ENCODE measurements at places on chromosomes 6 and 20.

GRCh38 chr6:147808640-147809039 is 300.1 kb downstream of the SAMD5 start:
- no peak for DNase-seq

- DNase-seq = no peak
Observed at GRCh38 chr6:110114004-110114403, 65.5 kb downstream of the WASF1 start.

- no peak for DNase-seq
Observed at GRCh38 chr6:136344420-136344819, 54.8 kb upstream of the BCLAF1 start.

GRCh38 chr6:132819405-132820161 is 5.2 kb downstream of the RPS12 start:
- no peak for DNase-seq

DNA sequence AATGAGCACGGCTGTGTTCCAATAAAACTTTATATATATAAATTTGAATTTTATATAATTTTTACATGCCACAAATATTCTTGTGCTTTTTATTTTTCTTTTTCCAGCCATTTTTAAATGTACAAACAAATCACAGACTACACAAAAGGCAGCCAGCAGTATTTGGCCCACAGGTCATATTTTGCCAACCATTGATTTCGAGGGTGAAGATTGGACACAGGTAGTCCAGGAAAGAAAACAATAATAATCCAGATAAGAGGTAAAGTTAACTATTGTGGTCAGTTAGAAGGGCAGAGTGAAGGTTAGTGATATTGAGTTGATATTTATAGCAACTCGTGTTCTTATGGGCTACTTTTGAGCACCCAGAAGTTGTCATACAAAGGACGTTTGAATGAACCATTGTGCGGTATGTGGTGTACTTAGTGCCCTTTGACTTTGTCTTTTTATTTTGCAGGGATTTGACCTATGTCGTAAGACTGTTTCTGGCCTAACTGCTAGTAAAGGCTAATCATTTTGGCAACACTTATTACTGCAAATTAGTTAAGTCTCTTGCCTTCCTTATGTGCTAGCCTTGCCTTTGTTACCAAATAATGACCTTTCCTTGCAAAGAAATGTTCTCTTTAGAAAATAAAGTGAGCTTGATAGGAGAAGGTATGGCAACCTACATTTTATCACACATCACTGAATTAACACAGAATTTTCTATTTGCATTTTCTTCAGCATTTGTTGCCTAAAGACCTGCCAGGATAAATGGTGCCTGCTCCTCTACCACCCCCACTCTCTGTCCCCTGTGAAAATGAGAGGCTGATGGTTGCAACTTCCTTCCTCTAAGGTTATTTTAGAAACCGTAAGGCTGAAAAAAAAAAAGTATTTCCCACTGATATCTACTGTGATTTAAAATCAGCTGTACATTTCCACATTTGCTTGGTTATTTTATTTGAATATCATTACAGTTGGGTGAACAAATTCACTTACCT is 493.9 kb upstream of the SOX4 start:
- no peak for DNase-seq

DNA sequence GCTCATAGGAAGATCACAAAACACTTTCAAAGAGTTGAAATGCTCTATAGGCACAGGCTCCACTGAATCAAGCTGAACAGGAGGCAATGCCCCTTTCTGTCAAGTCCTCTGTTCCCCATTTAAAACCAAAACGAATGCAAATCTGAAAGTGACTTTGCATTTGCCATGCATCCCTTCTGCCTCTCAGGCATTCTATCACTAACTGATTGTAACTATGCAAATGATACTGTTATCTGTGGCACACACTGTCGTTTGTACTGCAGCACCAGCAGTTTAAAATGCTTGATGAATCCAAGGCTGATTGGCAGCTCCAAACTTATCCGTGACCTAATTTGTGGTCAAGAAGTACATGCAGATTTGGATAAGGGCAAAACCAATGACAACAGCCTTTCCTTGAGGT is 1067.5 kb upstream of the MAP3K7 start:
- no peak for DNase-seq

GRCh38 chr6:117414770-117415169 is 11.0 kb downstream of the ROS1 start:
- DNase-seq = no peak

- DNase-seq = peak; percentile 16
Observed at GRCh38 chr20:20096421-20096820, 44.1 kb downstream of the CFAP61 start.

DNA sequence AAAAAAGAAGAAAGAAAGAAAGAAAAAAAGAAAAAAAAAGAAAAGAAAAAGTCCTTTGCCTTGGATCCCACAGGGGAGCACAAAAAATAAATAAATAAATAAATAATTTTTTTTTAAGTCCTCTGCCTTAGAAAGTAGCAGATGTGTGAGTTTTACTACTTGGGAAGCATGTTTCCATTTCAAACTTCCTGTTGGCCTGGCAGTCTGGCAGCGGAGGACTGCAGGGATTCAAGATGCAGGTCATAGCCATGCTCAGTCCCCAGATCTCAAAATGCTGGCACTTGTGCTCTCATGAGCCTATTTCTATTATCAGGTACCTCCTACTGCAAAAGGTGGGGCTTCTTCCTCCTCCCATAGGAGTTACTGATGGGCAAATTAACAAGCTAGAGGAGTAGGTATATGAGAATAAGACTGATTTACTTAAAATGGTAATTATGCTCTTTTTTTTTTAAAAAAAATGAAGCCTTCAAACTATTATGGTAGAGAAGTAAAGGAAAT is 54.2 kb upstream of the MAP7 start:
- no peak for DNase-seq

DNA sequence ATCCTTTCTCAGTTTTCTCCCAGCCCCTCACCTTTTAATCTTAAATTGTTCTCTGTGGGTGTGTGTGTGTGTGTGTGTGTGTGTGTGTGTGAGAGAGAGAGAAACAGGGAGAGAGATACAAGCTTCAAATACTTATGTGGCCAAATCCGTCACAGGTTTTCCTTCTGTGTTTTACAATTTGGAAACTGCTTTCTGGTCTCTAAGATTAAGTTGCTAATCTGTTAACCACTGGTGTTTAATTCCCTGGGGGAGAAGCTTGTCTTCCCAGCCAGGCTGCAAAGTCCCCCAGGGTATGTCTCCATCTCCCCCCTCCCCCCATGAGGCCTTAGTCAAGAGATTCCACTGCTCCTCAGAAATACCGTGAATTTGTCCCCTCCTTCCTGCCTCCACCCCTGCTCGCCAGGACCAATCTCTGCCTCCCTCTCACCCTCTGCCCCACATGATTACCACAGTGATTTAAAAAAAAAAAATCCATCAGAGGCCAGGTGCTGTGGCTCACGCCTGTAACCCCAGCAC is 49.0 kb downstream of the RIPOR3 start:
- DNase-seq = no peak

DNA sequence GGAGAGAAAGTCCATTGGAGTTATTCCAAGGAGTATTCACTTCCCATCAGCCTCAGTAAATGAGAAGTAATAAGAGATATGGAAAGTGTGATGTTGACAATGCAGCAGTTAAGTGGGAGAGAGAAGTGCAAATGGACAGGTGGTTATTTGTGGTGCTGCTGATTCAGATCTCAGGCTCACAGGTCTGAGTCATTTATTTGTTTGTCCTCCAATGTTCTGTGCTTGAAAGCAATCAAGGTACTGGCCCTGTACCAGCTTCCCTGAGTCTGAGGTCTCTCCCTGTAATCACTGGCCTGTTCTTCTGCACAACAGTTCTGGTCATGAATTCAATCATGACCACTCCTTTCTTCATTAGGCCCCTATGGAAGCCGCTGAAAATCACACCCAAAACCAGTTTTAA is 827.7 kb downstream of the MAFB start:
- no peak for DNase-seq

- DNase-seq = no peak
Observed at GRCh38 chr6:65157025-65157424, 550.0 kb downstream of the EYS start.

DNA sequence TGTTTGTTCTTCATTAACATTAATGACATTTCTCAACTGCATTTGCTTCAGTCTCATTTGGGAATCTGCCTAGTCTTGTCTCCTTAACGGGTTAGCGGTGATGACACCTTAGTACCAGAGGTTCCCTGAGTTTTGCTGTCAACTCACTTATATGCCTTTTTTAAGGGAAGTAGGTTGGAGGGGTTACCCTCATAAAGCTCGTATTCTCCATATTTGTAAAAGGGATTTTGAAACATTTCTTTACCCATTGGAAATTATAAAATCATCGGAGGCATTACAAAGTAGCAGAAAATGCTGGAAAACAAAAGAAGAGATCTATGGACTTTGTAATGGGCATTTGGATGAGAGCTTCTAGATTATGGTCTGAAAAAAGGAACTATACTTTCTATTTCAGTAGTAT is 88.7 kb upstream of the PRDM1 start:
- no peak for DNase-seq

DNA sequence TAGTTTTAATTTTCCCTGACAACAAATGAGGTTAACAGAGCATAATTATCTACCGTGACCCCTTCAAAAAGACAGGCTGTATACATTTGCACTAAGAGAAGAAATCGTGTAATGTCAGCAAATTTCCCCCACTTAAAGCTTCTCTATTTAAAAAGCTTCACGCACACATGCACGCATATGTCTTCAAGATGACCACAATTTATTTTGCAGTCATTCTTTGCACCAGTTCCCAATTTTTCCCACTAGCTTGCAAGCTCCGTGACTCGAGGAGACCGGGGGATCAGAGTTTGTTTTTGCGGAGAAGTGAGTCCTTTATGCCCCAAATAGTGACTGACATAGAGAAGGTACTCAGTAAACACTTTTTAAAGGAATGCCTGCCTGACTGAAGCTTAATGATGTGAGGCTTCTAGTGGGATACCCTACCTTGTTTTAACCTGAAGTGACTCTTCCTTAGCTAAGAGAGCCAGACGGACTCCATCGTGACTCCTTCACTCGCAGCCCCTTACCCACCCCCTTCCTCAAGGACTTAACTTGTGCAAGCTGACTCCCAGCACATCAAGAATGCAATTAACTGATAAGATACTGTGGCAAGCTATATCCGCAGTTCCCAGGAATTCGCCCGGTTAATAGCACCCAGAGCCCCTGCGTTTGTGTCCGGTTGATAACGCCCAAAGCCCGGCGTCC is 9.3 kb upstream of the NQO2 start:
- peak; percentile 27 for DNase-seq

Data from dorsolateral prefrontal cortex (tissue), 122 donors.